ENCODE measurements at places on chromosomes 2 and 18. TPM values are rescaled to one million over a fixed set of nuclear protein-coding genes. Genes with fewer than 3 reads are reported as not detected.

The FBXO41 gene
- total RNA-seq, result 0.57 TPM

The TFCP2L1 gene
- total RNA-seq, result 0.14 TPM

The TRIM43 gene
- total RNA-seq, result not detected

The HSPD1 gene
- total RNA-seq, result 156 TPM

The LIMS3 gene
- total RNA-seq, result 4.9 TPM

DNA sequence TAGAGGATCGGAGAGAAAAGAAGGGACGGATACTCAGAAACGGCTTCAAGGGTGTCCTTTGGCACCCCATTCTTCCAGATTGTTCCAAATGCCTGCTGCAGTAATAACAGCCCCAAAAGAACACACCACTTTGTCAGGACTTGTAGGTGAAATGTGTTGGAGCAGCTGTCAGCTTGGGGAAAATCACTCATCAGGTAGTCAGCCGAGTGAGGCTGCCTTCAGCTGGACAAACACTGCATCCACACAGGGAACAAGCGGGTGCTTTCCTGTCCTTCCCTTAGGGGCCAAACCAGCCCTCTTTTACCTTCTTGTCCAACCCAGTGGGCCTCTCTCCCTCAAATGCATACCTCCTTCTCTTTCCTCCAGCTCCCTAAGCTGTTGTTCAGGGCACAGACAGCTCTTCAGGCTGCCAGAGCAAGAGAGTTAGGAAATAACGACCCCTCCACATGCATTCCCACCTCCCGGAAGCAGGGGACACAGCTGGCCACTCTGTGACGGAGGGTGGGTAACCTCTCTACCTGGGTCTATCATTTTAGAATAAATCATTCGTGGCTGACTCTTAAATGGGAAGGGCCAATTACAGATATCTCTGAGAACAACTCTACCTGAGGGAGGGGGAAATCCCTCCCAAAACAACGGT lies 48.1 kb downstream of the BCL11A start:
- H3K27ac ChIP-seq, result no peak overlapping the region
- H3K36me3 ChIP-seq, result no peaks in the 10 kb centered on the region
- no peaks in the 10 kb centered on the region for H3K27me3 ChIP-seq
- no peak for DNase-seq
- no peak overlapping the region for H3K4me3 ChIP-seq

DNA sequence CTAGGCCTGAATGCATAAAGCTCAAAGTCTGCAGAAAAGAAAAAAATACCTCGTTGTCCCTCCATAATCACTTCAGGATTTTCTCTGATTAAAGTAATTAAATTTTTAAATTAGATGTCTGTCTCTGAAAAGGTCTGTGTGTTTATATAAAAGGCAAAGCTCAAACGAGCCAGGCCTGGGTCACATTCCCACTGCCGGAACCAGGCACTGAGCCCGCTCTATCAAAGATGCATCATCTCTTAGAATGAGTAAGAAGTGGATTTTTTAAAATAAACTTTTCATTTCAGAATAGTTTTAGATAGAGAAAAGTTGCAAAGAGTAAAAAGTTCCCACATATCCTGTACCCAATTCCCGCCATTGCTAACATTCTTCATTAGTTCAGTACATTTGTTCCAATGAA lies 202.1 kb upstream of the KYNU start:
- no peak for DNase-seq
- H3K36me3 ChIP-seq, result no peaks in the 10 kb centered on the region
- H3K4me1 ChIP-seq, result no peaks in the 10 kb centered on the region
- no peaks in the 10 kb centered on the region for H3K27me3 ChIP-seq
- H3K4me3 ChIP-seq, result no peak overlapping the region

DNA sequence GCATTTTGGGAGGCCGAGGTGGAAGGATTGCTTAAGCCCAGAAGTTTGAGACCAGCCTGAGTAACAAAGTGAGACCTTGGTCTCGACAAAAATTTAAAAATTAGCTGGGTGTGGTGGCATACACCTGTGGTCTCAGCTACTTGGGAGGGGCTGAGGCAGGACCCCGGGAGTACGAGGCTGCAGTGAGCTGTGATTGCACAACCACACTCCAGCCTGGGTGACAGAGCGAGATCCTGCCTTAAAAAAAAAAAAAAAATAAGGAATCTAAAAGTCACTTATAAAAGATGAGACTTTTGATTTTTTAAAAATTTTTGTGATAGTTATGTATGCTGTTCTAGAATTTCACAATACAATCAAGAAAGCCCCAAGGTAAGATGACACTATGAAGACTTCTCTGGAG lies 33.1 kb downstream of the ID2 start:
- no peaks in the 10 kb centered on the region for H3K36me3 ChIP-seq
- DNase-seq, result no peak
- no peaks in the 10 kb centered on the region for H3K27me3 ChIP-seq

GRCh38 chr2:209696836-209697711 lies 74.6 kb upstream of the UNC80 start:
- DNase-seq, result no peak
- H3K27me3 ChIP-seq, result no peaks in the 10 kb centered on the region
- no peak overlapping the region for H3K27ac ChIP-seq

- DNase-seq, result no peak
- no peaks in the 10 kb centered on the region for H3K4me1 ChIP-seq
- H3K36me3 ChIP-seq, result no peaks in the 10 kb centered on the region
- no peak overlapping the region for H3K27ac ChIP-seq
- no peaks in the 10 kb centered on the region for H3K27me3 ChIP-seq
- no peak overlapping the region for H3K4me3 ChIP-seq
Measured at GRCh38 chr2:236781933-236782816, 212.6 kb downstream of the ACKR3 start.

- H3K27me3 ChIP-seq, result peaks cover 93% of the 10 kb centered on the region
- H3K4me3 ChIP-seq, result peak overlapping the region; percentile 30
- H3K27ac ChIP-seq, result no peak overlapping the region
- DNase-seq, result no peak
- peaks cover 10% of the 10 kb centered on the region for H3K4me1 ChIP-seq
Measured at GRCh38 chr18:78980279-78980771, 707 bp downstream of the SALL3 start.

DNA sequence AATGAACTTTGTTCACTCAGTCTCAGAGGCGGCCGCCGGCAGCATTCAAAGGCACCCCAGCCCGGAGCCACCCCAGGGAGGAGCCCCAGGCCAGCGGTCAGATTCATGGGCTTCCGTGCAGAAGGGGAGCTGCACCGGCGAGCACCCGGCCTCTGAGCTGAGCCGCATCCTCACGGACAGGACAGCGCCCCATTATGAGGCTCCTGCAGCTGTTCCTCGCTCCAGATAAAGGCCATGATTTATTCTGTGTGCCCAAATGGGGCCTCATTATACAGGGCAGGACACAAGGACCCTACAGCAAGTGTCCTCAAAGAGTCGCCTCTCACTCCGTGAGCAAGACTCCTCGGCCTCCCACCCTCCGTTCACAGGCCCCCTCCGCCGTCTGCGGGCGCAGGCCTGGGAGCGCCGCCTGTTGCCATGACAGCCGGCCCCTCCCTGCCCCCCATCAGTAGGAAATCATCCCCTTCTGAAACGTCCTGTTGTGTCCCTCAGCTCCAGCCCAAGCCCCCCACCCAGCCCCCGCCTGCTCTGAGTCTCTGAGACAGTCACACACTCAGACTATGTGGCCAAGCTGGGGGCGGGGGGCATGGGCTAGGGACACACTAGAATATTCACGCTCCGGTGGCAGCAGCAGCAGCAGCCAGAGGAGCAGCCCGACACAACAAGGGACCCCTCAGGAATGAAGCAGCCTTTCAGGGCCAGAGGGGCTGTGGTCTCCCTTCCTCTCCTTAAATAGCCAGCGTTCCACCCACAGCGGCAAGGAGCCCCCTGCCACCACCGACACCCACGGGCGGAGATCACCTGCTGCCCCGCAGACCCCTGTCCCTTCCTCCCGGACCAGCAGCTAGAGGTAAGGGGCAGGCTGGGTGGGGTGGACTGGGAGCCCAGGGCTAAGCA lies at the start of gene GPR17:
Gene GPR17, plus strand, starts transcription at position 759 of the 897 bp plus-strand sequence. CDS start 4,583 bp downstream, outside the sequence.
- no peak within 1 kb of the TSS for H3K4me3 ChIP-seq
- H3K4me1 ChIP-seq, result peaks cover 53% of the 10 kb centered on the region
- no peaks in the 10 kb centered on the region for H3K27me3 ChIP-seq
